Fibroblast of lung (primary cell): ENCODE measurements at places on chromosomes 13 and 19. TPM values are rescaled to one million over a fixed set of nuclear protein-coding genes. Genes with fewer than 3 reads are reported as not detected.

ZNF223 gene
- 4.3 TPM in 2 replicates for polyA plus RNA-seq

SYNE4 gene
- polyA plus RNA-seq, result 0.07 and 0.12 TPM in 2 replicates

SYCN gene
- not detected in 2 replicates for polyA plus RNA-seq

ZNF865 gene
- 1.2 TPM in 2 replicates for polyA plus RNA-seq
